ENCODE measurements at places on chromosomes 7 and 10.

GRCh38 chr10:133258818-133259601 is 17.7 kb downstream of the ADAM8 start:
- peak overlapping the region; percentile 81 for H3K27ac ChIP-seq
- H3K27me3 ChIP-seq, result no peaks in the 10 kb centered on the region
- H3K36me3 ChIP-seq, result peaks cover 7% of the 10 kb centered on the region
- H3K4me1 ChIP-seq, result peaks cover 62% of the 10 kb centered on the region

GRCh38 chr7:110891197-110891596 is 199.7 kb upstream of the LRRN3 start:
- H3K4me1 ChIP-seq, result no peaks in the 10 kb centered on the region
- H3K27ac ChIP-seq, result no peak overlapping the region
- no peak overlapping the region for H3K4me3 ChIP-seq
- DNase-seq, result no peak
- H3K36me3 ChIP-seq, result no peaks in the 10 kb centered on the region
- no peaks in the 10 kb centered on the region for H3K27me3 ChIP-seq

GRCh38 chr7:100489121-100489520 is 5.4 kb downstream of the NYAP1 start:
- H3K4me1 ChIP-seq, result peaks cover 6% of the 10 kb centered on the region
- no peaks in the 10 kb centered on the region for H3K36me3 ChIP-seq
- no peak overlapping the region for H3K27ac ChIP-seq
- H3K27me3 ChIP-seq, result peaks cover 26% of the 10 kb centered on the region

- peaks cover 25% of the 10 kb centered on the region for H3K36me3 ChIP-seq
- no peak overlapping the region for H3K4me3 ChIP-seq
- no peaks in the 10 kb centered on the region for H3K27me3 ChIP-seq
- H3K27ac ChIP-seq, result no peak overlapping the region
- no peaks in the 10 kb centered on the region for H3K4me1 ChIP-seq
These were observed 62.9 kb downstream of the CCSER2 start for GRCh38 chr10:84391326-84391725.

- no peak overlapping the region for H3K27ac ChIP-seq
- H3K4me1 ChIP-seq, result peaks cover 47% of the 10 kb centered on the region
- H3K4me3 ChIP-seq, result no peak overlapping the region
- H3K27me3 ChIP-seq, result peaks cover 2% of the 10 kb centered on the region
- peaks cover 62% of the 10 kb centered on the region for H3K36me3 ChIP-seq
- DNase-seq, result no peak
These were observed 6.4 kb downstream of the NFKB2 start for GRCh38 chr10:102401735-102402511.
